Activated naive CD4-positive, alpha-beta T cell (primary cell): ENCODE measurements at places on chromosomes 6 and 20.

GRCh38 chr6:111484633-111484930, 1.6 kb upstream of the REV3L start:
- DNase-seq: no peak

GRCh38 chr20:8183526-8183925, 51.5 kb downstream of the PLCB1 start:
- no peak for DNase-seq

- DNase-seq: no peak
Observed at GRCh38 chr20:63534427-63534830, 2.7 kb downstream of the PTK6 start.

- DNase-seq: peak; percentile 64
Observed at GRCh38 chr6:15244620-15245360, 1.1 kb upstream of the JARID2 start.

DNA sequence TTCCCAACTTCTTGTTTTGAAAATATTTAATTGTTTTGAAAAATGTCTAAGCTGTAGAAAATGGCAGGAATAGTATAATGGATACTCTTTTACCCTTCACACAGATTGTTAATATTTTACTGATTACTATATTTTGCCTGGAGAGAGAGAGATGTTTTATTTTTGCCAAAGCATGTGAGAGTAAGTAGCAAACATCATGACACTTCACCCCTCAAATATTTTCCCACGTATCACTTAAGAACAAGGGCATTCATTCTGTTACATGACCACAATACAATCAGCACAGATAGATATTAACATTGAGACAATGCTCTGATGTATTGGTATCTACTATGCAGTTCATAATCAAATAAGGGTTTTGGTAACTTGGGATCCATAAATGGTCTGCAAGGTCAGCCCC, 116.5 kb downstream of the CCDC170 start:
- DNase-seq: no peak

DNA sequence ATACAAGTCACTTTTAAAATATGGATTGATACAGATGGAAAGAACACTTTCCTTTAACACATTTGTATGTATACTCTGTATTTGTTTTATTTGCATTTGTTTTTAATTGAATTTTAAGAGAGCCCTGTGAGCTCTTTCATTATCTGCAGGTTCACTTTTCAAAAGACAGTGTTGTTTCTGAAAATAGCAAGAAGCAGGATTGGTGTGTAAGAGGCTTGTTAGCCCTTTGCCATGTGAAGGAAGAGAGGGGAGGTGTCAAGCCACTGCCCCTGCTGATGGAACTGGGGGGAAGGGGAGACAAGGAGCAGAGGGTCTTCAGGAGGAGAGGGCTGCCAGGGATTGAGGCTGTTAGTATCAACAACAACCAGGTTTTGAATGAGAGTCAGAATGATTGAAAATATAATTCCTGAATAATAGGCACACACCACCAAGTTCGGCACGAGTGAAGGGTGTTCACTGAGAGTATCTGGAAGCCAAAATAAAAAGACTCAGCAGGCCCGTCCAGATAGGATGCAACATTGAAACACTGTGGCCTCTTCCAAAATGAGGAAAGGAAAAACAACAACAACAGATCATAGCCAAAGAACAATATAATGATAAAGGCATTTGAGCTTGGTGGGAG, 12.6 kb upstream of the PBOV1 start:
- no peak for DNase-seq

DNA sequence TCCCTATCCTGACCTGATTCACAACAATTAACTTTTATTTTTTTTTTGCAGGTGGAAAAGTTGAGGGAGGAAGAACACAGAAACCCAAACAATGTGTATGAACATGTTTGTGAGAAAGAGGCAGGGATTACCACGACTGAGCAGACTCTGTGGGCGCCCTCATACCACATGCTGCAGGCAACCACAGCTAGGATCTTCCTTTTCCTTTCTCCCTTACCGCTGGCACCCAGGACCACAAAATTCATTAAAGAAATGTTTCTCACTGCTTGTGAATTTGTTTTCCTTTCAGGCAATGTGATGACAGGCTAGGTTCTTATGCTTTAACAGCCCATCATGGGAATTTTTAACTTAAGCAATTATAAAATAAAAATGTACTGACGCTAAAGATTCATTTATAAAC, 287.1 kb downstream of the GMDS start:
- DNase-seq: no peak

GRCh38 chr6:131946992-131947955, 3.9 kb downstream of the CCN2 start:
- no peak for DNase-seq

GRCh38 chr6:152293404-152293803, 343.8 kb downstream of the SYNE1 start:
- DNase-seq: no peak

GRCh38 chr20:54345821-54346220, 129.6 kb upstream of the DOK5 start:
- DNase-seq: no peak

DNA sequence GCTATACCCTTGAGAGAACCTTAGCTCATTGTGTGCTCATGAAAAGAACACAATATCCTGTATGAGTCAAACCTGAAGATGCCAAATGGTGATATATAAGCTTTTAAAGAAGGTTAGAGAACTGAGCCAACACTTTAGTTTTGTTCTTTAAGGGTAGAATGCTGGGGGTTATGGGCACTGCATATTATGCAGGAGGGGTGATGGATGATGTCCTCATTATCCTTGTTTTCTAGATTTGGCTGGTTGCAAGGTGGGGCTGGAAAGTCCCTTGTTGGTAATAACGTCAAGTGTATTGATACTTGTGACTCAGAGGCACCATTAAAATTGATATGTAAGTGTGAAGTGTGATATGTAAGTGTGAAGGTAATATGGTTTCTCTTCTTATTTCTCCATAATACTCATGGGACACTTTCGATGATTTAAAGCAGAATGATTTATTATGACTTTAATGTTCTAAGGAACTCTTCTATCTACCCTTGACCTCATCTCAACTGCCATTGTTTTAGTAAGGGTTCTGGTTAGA, 113.7 kb upstream of the DTNBP1 start:
- DNase-seq: no peak

DNA sequence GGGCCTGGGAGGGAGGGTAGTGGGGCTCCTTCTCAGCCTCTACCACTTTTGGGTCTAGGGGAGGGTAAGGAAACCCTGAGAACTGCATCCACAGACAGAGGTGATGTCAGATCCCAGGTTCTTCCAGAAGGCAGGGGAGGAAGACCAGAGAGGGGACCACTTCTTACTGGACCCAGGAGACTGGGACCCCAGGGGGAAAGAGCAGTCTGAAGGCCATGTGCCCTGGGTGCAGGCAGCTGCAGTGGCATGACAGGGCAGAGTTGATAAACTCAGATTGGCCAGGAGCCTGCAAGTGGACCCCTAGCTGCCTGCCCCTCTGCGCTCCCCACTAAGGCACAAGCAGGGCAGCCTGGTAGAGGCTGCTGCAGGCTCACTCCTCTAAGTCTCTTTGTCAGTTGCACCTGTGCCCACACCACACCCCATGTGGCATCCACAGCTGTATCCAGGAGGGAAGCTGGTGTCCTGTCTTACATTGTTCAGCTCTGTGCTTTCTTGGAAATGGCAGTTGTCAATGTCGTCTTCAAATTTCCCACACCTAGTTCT, 2.7 kb downstream of the CST9L start:
- no peak for DNase-seq
